ENCODE measurements at places on chromosomes 11 and 22. TPM values are rescaled to one million over a fixed set of nuclear protein-coding genes. Genes with fewer than 3 reads are reported as not detected.
A peak's percentile ranks its signal among the peaks of the same experiment; 100 is the strongest.

- no peaks in the 10 kb centered on the region for H3K27me3 ChIP-seq
- no peak for DNase-seq
- H3K4me1 ChIP-seq = no peaks in the 10 kb centered on the region
- peak overlapping the region; percentile 57 for H3K27ac ChIP-seq
- no peaks in the 10 kb centered on the region for H3K36me3 ChIP-seq
- H3K4me3 ChIP-seq = no peak overlapping the region
Measured at GRCh38 chr22:37999640-38000272, 15.4 kb upstream of the SOX10 start.

DNA sequence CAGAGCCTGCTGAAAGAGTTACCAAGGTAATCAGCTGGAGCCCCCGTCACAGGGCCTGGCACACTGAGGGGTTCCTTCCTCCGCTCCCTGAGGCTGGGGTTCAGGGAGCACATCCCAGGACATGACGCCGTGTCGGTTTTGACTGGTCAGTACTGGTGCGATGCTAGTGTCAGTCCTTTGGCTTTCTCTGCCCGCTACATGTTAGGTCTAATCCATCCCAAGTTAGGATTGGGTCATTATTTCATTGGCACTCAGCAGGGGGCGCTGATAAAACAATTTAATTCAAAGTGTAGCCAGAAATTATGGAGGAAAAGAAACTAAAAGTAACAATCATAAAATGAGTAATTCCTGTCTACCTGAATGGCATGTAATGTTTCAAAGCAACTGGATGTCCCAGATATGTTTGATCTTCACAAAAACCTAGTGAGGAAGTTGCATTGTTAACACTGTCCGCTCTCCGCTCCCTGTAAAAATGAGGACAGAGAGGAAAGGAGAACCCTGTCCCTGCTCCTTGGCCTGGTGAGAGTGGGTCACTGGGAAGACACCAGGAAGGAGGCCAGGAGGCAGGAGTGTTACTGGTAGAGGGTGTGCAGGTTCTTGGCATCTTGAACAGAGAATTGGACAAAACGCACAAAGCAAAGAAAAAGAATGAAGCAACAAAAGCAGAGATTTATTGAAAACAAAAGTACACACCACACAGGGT lies 27.1 kb downstream of the TSKU start:
- no peak for DNase-seq
- no peak overlapping the region for H3K27ac ChIP-seq
- H3K4me3 ChIP-seq = no peak overlapping the region
- no peaks in the 10 kb centered on the region for H3K27me3 ChIP-seq
- peaks cover 5% of the 10 kb centered on the region for H3K4me1 ChIP-seq
- H3K36me3 ChIP-seq = no peaks in the 10 kb centered on the region

DNA sequence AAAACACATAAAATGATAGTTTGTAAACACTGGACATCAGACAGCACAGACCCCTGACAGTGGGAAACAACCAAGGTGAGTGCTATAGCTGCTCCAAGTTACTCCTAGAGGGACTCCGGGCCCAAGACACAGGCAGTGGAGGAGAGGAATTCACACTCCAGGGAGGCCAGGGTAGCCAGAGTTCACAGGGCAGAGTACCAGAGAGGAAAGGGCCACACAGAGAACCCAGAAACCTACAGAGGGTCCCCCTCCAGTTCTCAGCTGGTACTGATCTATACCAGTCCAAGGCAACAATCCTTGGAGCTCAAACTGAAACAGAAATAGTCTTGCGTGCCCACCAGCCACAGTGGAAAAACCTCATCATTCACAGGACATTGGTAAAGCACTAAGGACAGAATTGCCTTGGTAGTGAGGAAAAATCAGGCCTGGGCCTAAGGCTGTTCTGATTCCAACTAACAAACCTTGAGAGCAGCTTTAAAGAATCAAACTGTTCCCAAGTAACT lies 7.6 kb downstream of the VPS37C start:
- H3K27me3 ChIP-seq = no peaks in the 10 kb centered on the region
- no peaks in the 10 kb centered on the region for H3K4me1 ChIP-seq
- H3K36me3 ChIP-seq = no peaks in the 10 kb centered on the region
- peak; percentile 50 for DNase-seq
- H3K27ac ChIP-seq = peak overlapping the region; percentile 71

GRCh38 chr11:68321293-68322051 lies 9.1 kb downstream of the LRP5 start:
- no peaks in the 10 kb centered on the region for H3K27me3 ChIP-seq
- H3K4me1 ChIP-seq = peaks cover 68% of the 10 kb centered on the region
- H3K4me3 ChIP-seq = no peak overlapping the region
- H3K36me3 ChIP-seq = no peaks in the 10 kb centered on the region
- no peak for DNase-seq

- H3K4me3 ChIP-seq = no peak overlapping the region
- no peaks in the 10 kb centered on the region for H3K27me3 ChIP-seq
- DNase-seq = no peak
- no peaks in the 10 kb centered on the region for H3K4me1 ChIP-seq
Measured at GRCh38 chr11:96264364-96264763, 78.6 kb downstream of the MAML2 start.

PARVB gene
- 18.9 TPM for total RNA-seq
